D721Med (cell line): ENCODE measurements at places on chromosomes 4 and X.

- no peak for DNase-seq
These were observed 24.9 kb downstream of the RHOH start for GRCh38 chr4:40221744-40222143.

DNA sequence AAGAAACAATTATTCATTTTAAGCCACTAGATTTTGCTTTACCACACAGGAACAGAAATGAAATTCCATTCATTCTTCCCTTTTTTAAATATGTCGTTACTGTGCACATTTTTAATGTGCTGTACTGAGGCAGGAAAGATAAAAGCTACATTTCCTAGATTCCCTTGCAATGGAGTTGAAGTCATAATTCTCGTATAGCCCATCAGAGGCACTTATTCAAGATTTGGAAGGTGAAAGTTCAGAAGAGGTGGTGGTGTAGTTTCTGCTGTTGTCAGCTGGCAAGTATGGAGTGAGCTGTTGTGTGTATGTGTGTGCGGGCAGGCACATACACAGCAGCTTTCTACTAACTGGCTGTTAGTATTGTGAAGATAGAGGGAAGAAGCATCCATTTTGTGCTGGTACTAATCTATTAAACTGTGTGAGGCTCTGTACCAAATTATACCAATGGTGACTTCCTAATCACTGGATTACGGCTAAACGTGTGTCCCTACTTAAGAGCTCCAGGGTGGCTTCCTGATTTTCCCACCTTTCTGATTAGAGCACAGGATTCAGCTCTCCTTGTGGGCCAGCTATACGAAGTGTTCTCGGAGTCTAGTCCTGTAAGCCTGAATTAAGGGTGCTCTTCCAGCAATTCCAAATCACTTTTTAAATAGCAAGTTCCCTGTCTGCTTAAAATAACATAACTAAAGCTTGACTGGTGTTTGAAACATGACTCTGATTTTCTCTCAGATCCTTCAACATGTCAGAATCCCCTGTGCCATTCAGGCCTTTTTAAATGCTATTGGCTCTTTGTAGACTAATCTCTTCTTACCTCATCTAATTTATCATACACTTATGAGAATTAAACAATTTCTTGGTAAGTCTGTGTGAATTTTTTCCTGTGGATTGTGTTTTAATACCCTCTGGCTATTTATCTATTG, 43.8 kb downstream of the PDS5A start:
- peak; percentile 28 for DNase-seq

DNA sequence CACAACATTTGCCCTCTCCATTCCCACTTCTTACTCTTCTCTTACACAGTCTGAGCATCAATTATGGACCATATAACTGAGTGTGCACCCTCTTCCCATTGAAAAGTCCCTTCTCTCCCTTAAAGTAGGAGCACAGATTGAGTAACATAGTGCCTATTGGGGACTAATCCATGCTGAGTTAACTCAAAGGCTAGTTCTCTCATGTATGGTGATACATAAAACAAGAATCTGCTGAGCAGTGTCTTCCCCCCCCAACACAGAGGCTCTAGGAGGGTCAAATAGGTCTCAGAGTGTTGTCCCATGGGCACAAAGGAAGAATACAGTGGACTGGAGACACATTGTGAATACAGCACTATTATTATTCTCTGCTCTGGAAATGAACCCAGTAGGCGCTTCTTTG, 274.6 kb upstream of the BOD1L1 start:
- DNase-seq: no peak

GRCh38 chr4:119872371-119873016, 194.2 kb downstream of the MAD2L1 start:
- DNase-seq: no peak

- no peak for DNase-seq
These were observed 81.5 kb downstream of the COX18 start for GRCh38 chr4:72987741-72988729.

GRCh38 chr4:83961575-83961974, 425.7 kb downstream of the GPAT3 start:
- no peak for DNase-seq

DNA sequence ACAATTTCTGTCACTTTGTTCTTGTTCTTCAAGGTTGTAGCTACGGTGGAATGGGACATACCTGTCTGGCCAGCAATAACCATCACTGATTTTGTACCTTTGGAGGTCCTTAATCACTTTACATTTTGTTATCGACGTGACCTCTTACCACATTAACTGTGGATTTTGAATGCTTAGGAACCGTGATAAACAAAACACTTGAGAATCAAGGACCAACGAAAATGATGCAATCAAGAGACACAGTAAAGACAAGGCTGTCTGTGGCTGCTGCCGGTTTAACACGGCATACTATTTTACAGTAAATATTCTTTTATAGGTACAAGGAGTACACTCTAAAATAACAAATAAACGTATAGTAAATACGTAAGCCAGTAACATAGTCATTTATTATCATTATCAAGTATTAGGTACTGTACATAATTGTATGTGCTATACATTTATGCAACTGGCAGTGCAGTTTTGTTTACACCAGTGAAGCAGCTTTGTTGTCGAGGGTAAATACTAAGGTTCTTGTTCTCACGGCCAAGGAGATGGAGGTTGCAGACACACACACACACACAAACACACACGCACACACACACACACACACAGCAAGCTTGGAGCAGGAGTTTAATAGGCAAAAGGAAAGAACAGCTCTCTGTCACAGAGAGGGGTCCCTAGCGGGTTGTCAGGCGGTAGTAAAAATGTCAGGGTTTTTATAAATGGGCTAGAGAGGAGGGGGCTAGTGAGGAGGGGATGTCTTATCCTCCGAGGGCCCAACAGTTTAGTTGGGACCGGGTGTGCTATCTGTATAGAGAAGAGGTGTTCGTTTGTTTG, 194.7 kb upstream of the CXorf51B start:
- DNase-seq: no peak

GRCh38 chr4:12211636-12212035, 782.9 kb upstream of the HS3ST1 start:
- no peak for DNase-seq

DNA sequence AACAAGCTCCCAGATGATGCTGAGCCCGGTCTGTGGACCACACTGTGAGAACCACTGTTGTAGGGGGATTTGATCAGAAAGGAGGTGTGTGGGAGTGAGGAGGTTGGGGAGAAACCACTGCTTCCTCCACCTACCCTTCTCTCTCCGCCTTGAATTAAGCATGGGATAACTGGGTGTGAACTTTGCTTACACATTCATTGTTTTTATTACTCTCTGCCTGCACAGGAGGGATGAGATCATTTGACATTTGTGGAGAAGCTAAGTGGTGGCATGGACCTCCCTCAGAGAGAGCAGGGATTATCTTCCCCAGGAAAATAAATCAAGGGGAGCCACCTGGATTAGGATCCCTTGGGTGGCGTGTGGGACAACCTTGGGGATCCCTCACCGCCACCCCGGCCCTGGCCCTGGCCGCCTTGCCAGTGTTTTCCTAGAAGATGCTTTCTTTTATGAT, 212.1 kb upstream of the ATP6AP2 start:
- DNase-seq: no peak

- no peak for DNase-seq
These were observed 69.1 kb downstream of the FBXL5 start for GRCh38 chr4:15586066-15586465.

DNA sequence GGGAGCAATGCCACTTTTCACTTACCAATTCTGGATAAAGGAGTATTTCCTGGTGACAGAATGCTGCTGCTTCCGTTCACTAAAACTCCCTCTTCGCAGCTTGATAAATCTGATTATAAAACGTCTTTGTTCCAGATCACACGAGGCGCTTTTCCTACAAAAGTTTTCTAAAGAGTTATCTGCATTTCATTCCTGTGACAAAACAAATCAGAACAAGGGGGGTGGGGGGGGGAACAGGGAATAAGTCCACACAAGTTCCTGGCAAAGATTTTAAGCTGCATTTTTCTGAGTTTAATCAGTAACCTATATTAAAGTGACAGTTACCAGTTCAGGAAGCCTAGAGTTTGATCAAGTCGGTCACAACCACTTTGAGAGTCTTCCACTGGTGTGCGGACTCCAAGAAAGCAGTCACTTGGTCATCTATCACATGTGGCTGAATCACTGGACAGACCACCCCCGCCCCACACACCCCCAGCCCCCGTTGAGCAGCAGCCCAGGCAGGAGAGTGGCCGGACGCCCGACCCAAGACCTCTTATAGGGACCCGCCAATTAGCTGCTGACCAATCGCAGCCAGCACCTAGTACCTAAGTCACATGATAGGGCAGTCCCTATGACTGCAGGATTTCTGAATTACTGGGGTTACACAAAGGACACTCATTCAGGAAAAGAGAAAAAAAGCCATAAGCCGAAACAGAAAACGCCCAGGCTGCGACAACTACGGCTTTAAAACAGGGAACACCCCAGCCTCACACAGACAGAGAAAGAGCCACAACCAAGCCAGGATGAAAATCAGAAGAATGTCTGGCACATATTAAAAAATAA, 569.3 kb upstream of the DIPK2B start:
- DNase-seq: no peak

DNA sequence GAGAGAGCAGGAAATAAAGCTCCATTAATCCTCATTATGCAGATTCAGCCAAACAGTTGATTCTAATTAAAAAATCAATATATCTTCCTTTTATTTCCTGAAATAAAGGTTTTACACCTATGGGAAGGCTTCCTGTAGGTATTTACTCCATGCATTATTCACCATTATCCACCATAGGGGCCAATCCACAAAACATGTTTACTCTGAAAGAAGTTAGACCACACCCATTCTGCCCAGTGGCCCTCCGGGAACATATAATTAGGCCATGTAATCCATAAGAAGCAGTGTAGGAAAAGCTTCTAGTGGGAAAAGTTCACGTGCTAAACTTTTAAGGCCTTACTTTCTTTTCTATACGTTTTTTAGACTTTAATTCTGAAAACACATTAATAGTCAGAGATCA, 57.7 kb downstream of the SAT1 start:
- DNase-seq: no peak

DNA sequence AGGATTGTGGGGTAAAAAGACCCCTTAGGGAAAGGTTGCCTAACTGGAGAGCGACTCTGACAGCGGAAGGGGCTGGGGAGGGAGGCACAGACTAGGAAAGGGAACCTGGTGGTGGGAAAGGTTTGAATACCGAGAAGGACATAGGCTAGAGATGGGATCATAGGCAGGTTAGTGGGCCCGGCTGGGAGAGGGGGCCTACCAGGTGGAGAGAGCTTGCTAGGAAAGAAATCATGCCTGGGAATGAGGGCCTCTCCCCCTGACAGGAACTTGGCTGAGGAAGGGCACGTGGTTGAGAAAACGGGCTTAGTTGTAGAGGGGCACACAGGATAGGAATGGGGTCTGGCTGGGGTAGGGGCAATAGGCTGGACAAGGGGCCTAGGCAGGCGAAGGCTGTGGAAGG, 4.4 kb downstream of the OTUD6A start:
- DNase-seq: no peak

DNA sequence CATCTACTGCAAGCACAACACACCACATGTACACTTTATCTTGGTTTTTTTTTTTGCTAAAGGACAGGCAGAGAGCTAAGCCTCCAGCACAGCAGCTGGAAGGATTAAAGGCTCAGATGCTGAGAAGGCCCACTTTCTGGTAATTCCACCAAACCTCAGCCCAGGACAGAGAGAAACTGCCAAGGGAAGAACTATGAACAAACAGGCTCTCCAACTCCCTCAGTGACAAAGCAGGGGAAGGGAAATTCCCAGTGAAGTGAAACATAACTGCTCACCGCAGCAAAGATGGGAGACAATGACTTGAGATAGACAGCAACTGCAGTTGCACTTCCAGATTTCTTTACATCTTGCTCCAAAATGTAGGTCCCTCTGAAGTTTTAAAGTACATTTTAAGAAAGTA, 4.8 kb downstream of the PROM1 start:
- no peak for DNase-seq

- DNase-seq: no peak
These were observed 714 bp downstream of the RTL3 start for GRCh38 chrX:78658414-78658813.

GRCh38 chrX:97479106-97479890, 595.6 kb downstream of the RPA4 start:
- no peak for DNase-seq

- no peak for DNase-seq
These were observed 29.0 kb downstream of the NOP14 start for GRCh38 chr4:2934077-2934812.

- DNase-seq: no peak
These were observed 177.2 kb downstream of the TSPAN5 start for GRCh38 chr4:98481167-98481566.

DNA sequence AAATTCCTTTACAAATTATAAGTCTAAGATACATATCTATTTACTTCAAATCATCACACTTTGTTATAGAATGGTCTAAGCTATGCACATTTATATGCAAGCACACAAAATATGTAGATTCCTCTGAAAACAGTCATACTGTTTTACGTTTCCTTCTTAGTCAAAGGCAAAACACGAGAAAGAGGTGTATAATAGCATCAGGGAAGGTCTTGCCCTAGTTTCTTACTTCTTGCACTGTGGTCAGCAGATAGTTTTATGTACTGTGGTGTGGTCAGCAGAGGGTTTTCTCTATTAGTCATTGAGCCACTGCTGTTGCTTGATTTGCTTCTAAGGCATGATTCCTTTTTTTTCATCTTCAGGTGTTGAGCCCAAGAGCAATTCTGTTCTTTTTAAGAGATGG, 117.7 kb downstream of the ADAM29 start:
- DNase-seq: no peak

- no peak for DNase-seq
These were observed 1.3 kb downstream of the HS3ST1 start for GRCh38 chr4:11427121-11427996.

DNA sequence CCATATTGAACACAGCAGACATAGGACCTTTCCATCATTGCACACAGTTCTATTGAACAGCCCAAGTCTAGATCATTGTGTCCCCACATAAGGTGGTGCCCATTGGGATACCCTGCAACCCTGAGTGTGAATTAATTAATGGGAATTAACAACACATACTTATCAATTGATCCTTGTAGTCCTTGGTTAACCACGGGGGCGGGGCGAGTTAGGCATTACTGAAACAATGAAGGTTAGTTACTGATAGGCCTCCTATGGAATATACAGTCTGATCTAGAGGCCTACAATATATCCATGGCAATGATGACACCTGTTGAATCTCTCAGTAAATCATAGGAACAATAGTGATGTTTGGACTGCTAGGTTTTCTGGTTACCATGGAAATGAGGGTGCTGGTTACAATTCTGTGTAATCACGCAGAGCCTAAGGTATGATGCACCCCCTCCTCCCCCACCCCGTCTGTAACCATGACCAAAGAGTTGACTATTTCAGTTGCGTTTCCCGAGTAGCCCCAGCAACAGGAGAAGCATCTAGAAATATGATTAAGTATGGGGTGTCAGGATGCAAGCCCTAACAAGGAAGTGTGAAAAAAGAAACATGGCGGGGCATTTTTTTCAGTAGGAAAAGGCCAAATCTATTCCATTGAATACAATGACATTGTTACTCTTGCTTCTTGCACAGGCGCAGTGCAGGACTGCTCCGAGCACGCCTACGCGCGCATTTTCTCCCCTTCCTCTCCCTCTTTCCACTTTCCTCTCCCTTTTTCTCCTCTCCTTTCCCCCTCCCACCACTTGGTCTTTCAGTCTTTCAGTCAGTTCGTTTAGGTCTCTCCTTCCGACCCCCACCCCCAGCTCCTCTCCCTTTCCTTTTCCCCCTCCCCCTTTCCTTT, 677 bp upstream of the NONO start:
- no peak for DNase-seq
